Neuronal stem cell (in vitro differentiated cells): ENCODE measurements at places on chromosomes 1 and 21.

- no peak for DNase-seq
- H3K4me3 ChIP-seq: no peak overlapping the region
- H3K27me3 ChIP-seq: no peaks in the 10 kb centered on the region
These were observed 69.3 kb downstream of the SLC37A1 start for GRCh38 chr21:42582787-42583476.

- no peak overlapping the region for H3K4me3 ChIP-seq
- peaks cover 34% of the 10 kb centered on the region for H3K4me1 ChIP-seq
- DNase-seq: no peak
- no peaks in the 10 kb centered on the region for H3K36me3 ChIP-seq
These were observed 5.2 kb downstream of the GRIK3 start for GRCh38 chr1:37028981-37029617.

DNA sequence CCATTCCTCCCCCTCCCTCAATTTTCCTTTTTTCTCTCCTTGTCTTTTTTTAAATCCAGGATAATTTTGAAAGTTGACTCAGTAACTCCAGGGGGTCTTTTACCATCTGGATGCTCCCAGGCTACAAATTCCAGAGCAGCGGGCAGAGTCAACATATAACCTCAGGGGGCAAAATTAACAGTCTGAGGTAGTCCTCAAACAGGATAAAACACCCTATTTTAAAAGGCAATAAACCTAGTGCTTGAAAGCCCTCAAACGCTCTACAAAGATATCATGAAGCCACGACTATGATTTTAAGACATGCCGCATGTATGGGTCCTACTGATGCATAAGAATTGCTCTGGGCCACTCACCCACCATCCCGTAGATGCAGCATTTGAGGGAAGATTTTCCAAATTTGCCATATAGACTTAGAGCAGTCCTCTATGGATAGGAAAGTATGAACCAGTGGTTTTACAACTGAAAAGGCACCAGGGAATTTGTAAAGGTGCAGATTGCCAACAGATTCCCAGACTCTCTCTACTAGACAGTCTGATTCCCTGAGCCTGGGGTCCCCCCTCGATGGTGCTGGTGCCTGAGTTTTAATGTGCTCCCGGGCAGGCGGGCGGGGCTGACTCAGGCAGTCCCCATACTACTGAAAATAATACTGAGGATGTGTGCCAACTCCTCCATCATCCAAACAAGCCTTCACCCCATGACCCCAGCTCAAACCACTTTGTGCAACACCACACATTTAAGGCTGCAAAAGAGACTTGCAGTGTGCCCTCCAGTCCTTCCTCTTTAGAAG lies 37.2 kb downstream of the PTPN14 start:
- H3K4me3 ChIP-seq: no peak overlapping the region
- H3K27me3 ChIP-seq: no peaks in the 10 kb centered on the region
- no peaks in the 10 kb centered on the region for H3K36me3 ChIP-seq
- peaks cover 7% of the 10 kb centered on the region for H3K4me1 ChIP-seq

GRCh38 chr1:109764561-109765482 lies 1.1 kb upstream of the EPS8L3 start:
- DNase-seq: no peak
- H3K4me1 ChIP-seq: peaks cover 7% of the 10 kb centered on the region
- no peak overlapping the region for H3K27ac ChIP-seq
- no peaks in the 10 kb centered on the region for H3K36me3 ChIP-seq
- H3K4me3 ChIP-seq: no peak overlapping the region
- no peaks in the 10 kb centered on the region for H3K27me3 ChIP-seq

- no peak for DNase-seq
- peak overlapping the region; percentile 73 for H3K27ac ChIP-seq
- no peaks in the 10 kb centered on the region for H3K27me3 ChIP-seq
- H3K36me3 ChIP-seq: no peaks in the 10 kb centered on the region
- H3K4me3 ChIP-seq: no peak overlapping the region
These were observed 368.7 kb upstream of the ADGRL2 start for GRCh38 chr1:81432059-81432458.

GRCh38 chr1:241499910-241500309 lies 19.6 kb downstream of the FH start:
- no peak overlapping the region for H3K4me3 ChIP-seq
- DNase-seq: no peak
- peaks cover 97% of the 10 kb centered on the region for H3K36me3 ChIP-seq
- no peak overlapping the region for H3K27ac ChIP-seq

DNA sequence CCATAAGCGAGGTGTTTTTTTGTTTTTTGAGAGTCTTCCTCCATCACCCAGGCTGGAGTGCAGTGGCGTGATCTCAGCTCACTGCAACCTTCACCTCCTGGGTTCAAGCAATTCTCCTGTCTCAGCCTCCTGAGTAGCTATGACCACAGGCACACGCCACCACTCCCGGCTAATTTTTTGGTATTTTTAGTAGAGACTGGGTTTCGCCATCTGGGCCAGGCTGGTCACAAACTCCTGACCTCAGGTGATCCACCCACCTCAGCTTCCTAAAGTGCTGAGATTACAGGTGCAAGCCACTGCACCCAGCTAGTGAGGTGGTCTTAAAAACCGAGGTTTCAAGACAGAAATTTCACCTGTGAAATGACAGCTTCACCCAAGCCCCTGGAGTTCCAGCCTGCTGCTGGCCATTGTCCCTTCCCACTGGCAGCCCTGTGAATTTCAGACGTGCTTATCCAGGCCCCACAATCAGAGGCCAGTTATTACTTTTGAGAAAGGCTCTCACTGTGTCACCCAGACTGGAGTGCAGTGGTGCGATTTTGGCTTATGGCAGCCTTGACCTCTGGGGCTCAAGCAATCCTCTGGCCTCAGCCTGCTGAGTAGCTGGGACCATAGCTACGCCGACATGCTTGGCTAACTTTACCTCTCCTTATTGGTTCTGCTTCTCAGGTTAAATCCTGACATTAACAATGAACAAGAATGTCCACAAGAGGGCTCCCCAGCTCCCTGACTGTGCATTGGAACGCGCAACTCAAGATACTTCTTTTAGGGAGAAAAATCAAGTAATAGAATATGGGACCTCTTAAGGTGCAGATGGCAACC lies 19.4 kb downstream of the ENO1 start:
- H3K27me3 ChIP-seq: no peaks in the 10 kb centered on the region
- no peak overlapping the region for H3K27ac ChIP-seq
- no peak overlapping the region for H3K4me3 ChIP-seq
- DNase-seq: peak; percentile 41

GRCh38 chr1:42822800-42823392 lies 5.7 kb upstream of the SVBP start:
- DNase-seq: no peak
- H3K27ac ChIP-seq: no peak overlapping the region
- no peaks in the 10 kb centered on the region for H3K27me3 ChIP-seq
- no peaks in the 10 kb centered on the region for H3K4me1 ChIP-seq
- no peaks in the 10 kb centered on the region for H3K36me3 ChIP-seq

- no peak overlapping the region for H3K4me3 ChIP-seq
- H3K27ac ChIP-seq: no peak overlapping the region
- no peak for DNase-seq
- H3K36me3 ChIP-seq: peaks cover 7% of the 10 kb centered on the region
- H3K4me1 ChIP-seq: peaks cover 1% of the 10 kb centered on the region
These were observed 9.2 kb downstream of the VASH2 start for GRCh38 chr1:212959266-212960220.

GRCh38 chr1:28246427-28246832 lies 10.5 kb downstream of the ATP5IF1 start:
- peaks cover 8% of the 10 kb centered on the region for H3K4me1 ChIP-seq
- no peaks in the 10 kb centered on the region for H3K27me3 ChIP-seq
- H3K36me3 ChIP-seq: no peaks in the 10 kb centered on the region
- no peak for DNase-seq

GRCh38 chr1:47190857-47191256 lies 1.0 kb upstream of the PDZK1IP1 start:
- H3K4me3 ChIP-seq: no peak overlapping the region
- no peaks in the 10 kb centered on the region for H3K27me3 ChIP-seq
- H3K36me3 ChIP-seq: no peaks in the 10 kb centered on the region
- H3K27ac ChIP-seq: no peak overlapping the region
- H3K4me1 ChIP-seq: peaks cover 6% of the 10 kb centered on the region

GRCh38 chr1:226373376-226373775 lies 34.5 kb downstream of the PARP1 start:
- no peak for DNase-seq
- no peaks in the 10 kb centered on the region for H3K27me3 ChIP-seq
- no peaks in the 10 kb centered on the region for H3K4me1 ChIP-seq
- no peak overlapping the region for H3K4me3 ChIP-seq
- no peak overlapping the region for H3K27ac ChIP-seq

DNA sequence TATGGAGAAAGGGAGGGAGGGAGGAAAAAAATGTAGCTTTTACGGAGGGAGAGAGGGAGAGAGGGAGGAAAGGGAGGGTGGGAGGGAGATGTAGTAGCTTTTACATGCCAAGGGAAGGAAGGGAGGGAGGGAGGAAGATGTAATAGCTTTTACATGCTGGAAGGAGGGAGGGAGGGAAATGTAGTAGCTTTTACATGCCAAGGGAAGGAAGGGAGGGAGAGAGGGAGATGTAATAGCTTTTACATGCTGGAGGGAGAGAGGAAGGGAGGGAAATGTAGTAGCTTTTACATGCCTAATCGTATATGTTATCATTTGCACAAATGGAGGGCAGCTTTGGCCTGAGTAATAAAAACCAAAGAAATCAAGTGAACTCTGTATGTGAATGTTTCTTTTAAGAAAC lies 35.6 kb downstream of the EEIG2 start:
- no peaks in the 10 kb centered on the region for H3K27me3 ChIP-seq
- no peaks in the 10 kb centered on the region for H3K36me3 ChIP-seq
- no peak for DNase-seq
- no peaks in the 10 kb centered on the region for H3K4me1 ChIP-seq
- H3K4me3 ChIP-seq: no peak overlapping the region
- no peak overlapping the region for H3K27ac ChIP-seq

DNA sequence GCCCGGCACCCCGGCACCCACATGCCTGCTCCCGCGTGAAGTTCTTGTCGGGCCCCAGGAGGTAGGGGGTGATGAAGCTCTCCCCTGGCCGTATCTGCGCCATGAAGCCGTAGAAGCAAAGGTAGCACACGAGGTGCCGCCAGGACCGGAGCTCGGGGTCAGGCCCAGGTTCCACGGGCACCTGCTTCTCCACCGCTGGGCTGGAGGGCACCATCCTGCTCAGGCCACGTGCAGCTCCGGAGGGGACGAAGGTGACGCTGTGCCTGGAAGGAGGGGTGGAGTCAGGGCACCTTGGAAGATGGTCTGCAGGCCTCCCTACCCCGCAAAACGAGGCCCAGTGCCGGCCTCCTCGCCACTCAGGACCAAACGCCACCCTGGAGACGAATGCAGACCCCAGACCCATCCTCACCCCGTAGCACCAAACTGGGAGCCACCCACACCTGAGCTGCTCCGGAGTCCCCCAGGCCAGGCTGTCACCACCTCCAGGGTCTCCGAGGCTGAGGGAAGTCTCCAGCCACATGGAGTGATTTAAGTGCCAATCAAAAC lies 4.4 kb downstream of the SLC19A1 start:
- peaks cover 10% of the 10 kb centered on the region for H3K4me1 ChIP-seq
- no peaks in the 10 kb centered on the region for H3K36me3 ChIP-seq
- H3K4me3 ChIP-seq: no peak overlapping the region
- H3K27me3 ChIP-seq: no peaks in the 10 kb centered on the region
- H3K27ac ChIP-seq: no peak overlapping the region
- no peak for DNase-seq

DNA sequence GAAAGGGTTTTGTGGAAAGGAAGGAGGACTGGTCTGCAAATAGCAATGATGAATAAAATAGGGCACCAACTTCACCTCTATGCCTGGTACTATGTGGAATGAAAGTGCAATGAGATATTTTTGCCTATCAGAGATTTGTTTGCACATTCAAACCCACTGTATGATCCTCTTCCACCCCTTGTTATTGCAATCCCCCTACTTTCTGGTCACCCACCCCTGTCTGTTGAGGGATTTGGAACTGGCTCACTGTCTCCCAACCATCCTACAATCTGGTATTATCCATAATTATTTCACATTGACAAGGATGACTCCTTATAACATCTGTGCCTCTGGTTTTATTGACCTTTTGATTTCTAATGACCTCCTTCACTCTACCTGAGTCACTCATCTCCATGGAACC lies 42.4 kb downstream of the CD55 start:
- no peaks in the 10 kb centered on the region for H3K4me1 ChIP-seq
- DNase-seq: no peak
- H3K27ac ChIP-seq: no peak overlapping the region
- no peaks in the 10 kb centered on the region for H3K36me3 ChIP-seq

GRCh38 chr1:230356190-230356589 lies 69.9 kb downstream of the PGBD5 start:
- H3K27me3 ChIP-seq: no peaks in the 10 kb centered on the region
- H3K4me1 ChIP-seq: no peaks in the 10 kb centered on the region
- H3K36me3 ChIP-seq: no peaks in the 10 kb centered on the region
- no peak overlapping the region for H3K27ac ChIP-seq
- H3K4me3 ChIP-seq: no peak overlapping the region

- H3K27ac ChIP-seq: no peak overlapping the region
- DNase-seq: no peak
- no peak overlapping the region for H3K4me3 ChIP-seq
- H3K4me1 ChIP-seq: peaks cover 10% of the 10 kb centered on the region
These were observed 23.8 kb downstream of the KCNA2 start for GRCh38 chr1:110582378-110582777.

DNA sequence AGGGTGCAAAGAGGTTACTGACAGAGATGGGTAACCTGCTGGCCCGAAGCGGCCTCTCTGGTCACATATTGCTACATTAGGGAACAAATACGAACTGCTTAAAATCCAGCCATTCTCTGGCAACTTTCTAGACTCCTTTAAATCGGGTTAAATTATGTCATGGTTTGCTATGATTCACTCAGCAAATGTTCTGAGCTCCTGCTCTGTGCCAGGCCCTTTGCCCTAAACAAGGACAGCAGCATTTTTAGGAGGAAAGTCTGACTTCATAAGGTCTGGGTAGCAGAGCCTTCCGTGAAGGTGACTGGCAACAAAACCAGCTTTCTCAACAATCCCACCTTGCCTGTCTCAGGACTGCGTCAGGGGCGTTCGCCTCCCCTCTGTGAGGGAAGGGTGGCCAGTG lies 15.4 kb downstream of the ZP4 start:
- DNase-seq: no peak
- H3K27ac ChIP-seq: no peak overlapping the region
- H3K36me3 ChIP-seq: no peaks in the 10 kb centered on the region
- H3K4me1 ChIP-seq: peaks cover 5% of the 10 kb centered on the region
- no peaks in the 10 kb centered on the region for H3K27me3 ChIP-seq
- no peak overlapping the region for H3K4me3 ChIP-seq

- DNase-seq: no peak
- peaks cover 30% of the 10 kb centered on the region for H3K36me3 ChIP-seq
- no peak overlapping the region for H3K27ac ChIP-seq
- H3K27me3 ChIP-seq: no peaks in the 10 kb centered on the region
These were observed 109.6 kb upstream of the BMP8A start for GRCh38 chr1:39381839-39382238.

DNA sequence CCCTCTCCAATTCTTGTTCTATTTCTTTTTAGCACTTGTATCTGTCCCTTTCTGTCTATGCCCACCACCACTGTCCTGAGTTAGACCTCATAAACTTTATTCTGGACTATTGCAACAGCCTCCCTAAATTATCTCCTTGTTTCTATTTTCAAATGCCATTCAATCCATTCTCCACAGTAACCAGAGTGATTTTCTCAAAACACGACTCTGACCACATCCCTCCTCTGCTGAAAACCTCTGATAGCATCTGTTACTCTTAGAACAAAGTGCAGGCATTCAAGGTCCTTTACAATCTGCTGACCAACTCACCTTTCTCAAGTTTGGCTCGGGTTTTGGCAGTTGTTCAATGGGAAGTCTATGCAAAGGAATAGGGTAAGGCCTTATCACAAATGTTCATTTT lies 22.8 kb upstream of the GPX7 start:
- peaks cover 7% of the 10 kb centered on the region for H3K4me1 ChIP-seq
- DNase-seq: no peak
- no peaks in the 10 kb centered on the region for H3K27me3 ChIP-seq
- H3K4me3 ChIP-seq: no peak overlapping the region
